Prostate gland (tissue), 2 donors: ENCODE measurements at places on chromosomes 7 and 10.

GRCh38 chr7:140384894-140385545 is 13.3 kb downstream of the SLC37A3 start:
- DNase-seq = no peak

DNA sequence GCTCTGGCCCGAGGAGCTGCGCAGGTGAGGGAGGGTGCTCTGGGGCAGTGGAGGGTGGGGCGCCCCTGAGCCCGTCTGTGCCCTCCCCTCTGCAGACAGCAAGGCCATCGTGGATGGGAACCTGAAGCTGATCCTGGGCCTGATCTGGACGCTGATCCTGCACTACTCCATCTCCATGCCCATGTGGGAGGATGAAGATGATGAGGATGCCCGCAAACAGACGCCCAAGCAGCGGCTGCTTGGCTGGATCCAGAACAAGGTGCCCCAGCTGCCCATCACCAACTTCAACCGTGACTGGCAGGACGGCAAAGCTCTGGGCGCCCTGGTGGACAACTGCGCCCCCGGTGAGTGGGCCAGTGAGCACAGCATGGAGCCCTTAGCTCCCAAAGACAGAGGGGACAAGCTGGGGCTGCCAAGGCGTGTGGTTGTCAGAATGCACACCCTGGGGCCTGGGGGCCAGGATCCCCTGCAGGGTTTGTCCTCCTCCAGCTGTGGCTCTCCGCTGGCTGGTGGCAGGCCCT is 5.1 kb downstream of the FLNC start:
- no peak for DNase-seq

- DNase-seq = no peak
Measured at GRCh38 chr10:106935978-106936451, 228.5 kb downstream of the SORCS1 start.

GRCh38 chr7:40700653-40701421 is 566.0 kb downstream of the SUGCT start:
- no peak for DNase-seq

DNA sequence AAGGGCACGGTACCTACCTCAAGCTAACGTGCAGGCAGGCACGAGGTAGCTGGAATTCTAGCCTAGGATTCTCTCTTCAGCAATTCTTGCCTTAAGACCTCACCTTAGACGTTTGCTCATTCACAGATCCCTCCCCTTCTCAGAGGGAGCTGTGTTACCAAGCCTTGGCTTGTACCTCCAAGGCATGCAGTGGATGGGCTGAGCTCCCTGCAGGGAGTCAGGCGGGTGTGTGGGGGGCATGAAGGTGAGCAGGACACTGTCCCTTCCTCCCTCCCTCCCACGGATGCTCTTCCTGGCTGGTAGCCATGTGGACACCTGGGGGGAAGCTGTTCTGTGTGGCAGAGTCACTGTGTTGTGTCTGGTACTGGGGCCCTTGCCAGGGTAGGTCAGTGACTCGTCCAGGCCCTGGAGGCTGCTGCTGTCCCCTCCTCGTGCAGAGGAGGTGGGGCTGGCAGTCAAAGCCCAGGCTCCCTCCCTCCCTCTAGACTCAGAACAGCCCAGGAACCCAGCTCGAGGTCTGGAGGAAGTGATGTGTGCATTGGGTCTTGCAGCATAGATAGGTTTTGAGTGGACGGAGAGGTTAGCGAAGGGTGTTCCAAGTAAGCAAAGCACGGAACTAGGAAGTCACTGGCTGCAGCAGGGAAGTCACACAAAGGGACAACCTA is 222.2 kb upstream of the SH2B2 start:
- no peak for DNase-seq

DNA sequence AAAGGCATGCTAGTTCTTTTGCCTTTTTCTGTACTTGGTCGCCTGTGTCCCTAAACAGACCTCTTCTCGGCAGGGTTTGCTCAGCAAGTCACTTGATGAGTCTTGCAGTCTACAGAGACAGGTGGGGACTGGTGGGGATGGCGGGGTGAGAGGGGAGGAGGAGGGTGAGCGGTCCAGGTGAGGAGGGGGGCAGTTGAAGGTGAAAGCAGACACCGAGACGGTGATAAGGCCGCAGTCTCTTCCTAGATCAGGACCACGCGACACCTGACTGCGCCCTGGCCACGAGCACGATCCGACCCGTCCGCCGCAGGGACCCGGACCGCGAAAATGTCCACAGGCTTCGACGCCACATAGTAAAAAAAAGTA is 566 bp downstream of the ASNS start:
- DNase-seq = peak; percentile 10

DNA sequence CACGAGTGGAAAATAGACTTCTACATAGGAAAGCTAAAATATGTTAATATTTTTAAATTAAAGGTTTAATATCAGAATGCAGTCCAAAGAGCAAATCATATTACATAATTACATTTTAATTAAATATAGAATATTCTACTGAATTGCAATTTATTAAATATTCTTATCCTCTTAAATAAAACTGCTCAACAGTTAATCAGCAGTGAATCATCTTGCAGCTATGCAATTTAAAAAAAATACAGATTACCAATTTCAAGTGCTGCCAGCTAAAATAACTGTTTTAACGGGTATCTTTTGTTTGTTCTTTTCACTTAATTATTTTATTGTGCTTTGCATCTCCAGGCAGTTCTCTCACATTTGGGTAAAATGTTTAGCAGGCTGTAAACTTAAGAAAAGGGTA is 82.2 kb downstream of the ZNRF2 start:
- no peak for DNase-seq

- no peak for DNase-seq
Measured at GRCh38 chr10:16505161-16505560, 16.5 kb downstream of the C1QL3 start.

GRCh38 chr7:47571331-47572093 is 10.4 kb downstream of the TNS3 start:
- no peak for DNase-seq

GRCh38 chr10:127193125-127193524 is 3.3 kb downstream of the INSYN2A start:
- DNase-seq = no peak

- DNase-seq = no peak
Measured at GRCh38 chr10:33187427-33187999, 147.0 kb downstream of the NRP1 start.

DNA sequence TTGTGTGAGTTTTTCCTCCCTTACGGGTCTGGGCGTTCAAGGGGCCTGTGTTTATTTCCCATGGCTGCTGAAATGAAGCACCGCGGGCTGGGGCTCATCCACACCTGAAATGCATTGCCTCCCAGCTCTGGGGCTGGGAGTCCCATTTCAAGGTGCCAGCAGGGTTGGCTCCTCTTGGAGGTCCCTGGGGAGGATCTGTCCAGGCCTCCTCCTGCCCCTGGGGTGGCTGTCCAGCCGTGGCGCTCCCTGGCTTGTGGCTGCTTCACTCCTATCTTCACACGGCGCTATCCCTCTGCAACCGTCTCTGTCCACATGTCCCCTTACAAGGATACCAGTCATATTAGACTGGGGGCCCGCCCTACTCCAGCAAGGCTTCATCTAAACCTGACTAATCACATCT is 41.1 kb upstream of the CNPY1 start:
- DNase-seq = no peak

GRCh38 chr10:97785231-97785630 is 13.4 kb upstream of the SFRP5 start:
- no peak for DNase-seq

DNA sequence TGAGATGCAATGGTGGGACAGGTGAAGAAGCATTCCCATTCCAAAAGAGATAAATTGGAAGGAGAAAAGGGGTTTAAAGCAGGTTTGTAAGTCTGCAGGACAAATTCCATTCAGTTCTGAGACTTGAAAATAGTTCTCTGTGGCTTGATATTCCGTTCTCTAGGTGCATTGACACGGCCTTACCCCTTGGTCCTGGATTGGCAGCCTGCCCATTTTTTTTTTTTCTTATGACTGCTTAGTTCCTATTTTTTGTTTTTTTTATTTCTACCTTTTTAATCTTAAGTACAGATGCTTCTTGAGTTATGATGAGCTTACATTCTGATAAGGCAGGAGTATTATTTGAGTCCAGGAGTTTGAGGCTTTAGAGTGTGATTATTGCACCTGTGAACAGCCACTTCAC is 70.6 kb downstream of the MLLT10 start:
- DNase-seq = no peak

- DNase-seq = no peak
Measured at GRCh38 chr7:98724591-98724990, 107.5 kb downstream of the NPTX2 start.

GRCh38 chr7:29408841-29409243 is 154.8 kb upstream of the PRR15 start:
- DNase-seq = peak; percentile 74
